ENCODE measurements at places on chromosomes 3 and 15.
A peak's percentile ranks its signal among the peaks of the same experiment; 100 is the strongest.

- no peak for DNase-seq
Observed at GRCh38 chr3:189699885-189700284, 68.7 kb downstream of the TP63 start.

GRCh38 chr3:40923143-40923542, 276.2 kb upstream of the CTNNB1 start:
- DNase-seq: no peak

DNA sequence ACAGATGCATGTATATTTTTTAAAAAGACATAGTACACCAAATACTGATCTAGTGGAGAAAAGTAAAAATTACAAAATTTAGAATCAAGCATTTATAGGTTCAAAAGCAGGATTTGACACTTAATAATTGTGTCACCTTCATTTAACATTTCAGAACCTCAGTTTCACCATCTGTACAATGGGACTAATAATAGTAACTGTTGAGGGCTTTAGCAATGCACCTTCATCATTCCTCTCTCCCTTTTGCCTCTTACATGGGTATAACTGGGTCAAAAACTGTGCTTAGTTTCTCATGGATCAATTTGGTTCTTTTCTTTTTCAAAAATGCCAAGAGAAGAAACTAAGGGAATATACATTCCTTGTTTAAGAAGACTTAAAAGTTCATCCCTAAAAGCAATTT, 5.5 kb upstream of the TMEM212 start:
- no peak for DNase-seq

GRCh38 chr3:46690798-46691197, 2.7 kb downstream of the ALS2CL start:
- DNase-seq: peak; percentile 74

DNA sequence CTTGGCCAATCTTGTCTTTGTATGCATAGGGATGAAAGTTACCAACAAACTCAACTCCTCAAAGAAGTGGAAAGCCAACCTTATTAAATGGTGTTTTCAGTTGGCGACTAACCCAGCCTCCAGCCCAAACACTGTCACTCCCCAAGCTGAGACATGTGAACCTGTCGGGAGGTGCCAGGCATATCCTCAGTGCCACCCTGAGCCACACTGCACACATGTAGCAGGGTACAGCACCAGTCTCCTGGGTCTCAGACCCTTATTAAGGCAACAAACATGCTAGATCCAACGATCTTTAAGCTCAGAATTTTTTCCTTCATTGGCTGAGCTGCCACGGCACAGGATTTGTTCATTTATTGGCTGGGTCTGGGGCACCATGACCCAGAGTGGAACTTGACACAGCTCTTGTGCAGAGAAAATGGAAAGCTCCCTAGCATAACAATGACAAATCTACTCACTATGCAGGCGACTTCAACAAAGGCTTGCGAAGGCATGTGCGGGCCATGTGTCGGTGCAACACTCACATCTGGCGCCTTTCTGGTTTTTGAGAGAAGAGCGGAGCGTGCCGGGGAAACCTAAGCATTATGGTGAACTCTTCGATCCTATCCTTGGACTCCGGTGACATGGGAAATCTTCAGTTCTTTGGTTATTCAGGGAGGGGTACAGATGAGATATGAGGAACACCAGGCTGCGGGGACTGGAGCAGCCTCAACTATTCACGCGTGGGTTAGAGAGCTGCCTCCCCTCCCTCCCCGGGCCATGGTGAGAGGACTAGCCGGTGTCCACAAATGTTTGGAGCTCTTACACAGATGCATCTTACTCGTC, 190.1 kb downstream of the FAM43A start:
- no peak for DNase-seq

- DNase-seq: no peak
Observed at GRCh38 chr3:125072301-125072700, 16.5 kb upstream of the HEG1 start.

DNA sequence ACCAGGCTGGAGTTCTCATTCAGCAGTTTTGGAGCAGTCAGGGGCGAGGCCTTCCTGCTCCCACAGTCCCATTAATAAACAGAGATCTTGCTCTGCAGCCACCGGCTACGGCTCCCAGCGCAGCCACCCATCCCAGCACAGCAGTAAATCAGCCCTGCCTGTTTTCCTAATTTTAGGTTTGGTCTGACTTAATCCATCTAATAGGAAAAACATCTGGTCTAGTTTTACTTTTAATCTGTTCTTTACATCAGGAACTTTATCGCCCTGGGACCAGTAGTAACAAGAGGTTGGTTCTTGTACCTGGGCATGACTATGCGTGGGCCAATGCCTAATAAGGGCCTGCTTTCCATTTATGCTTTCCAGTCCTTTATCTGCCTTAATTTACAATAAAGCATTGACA, 264.0 kb upstream of the DPH6 start:
- DNase-seq: no peak

DNA sequence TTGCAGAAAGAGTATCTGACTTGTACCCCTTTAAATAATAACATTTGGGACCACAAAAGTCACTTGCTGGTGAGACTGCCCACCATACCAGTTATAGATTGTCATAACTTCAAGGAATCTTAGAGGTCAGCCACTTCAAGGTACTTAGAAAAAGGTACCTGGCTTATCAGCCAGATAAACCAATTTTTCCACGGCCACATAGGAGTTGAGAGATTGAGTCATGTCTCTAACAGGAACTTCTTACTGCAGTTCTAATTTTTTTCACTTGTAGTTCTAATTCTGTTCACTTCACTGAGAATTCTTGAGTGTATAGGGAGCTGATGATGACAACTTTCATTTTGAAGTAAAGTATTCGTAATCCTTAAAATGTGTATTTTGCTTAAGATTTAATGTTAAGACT, 317.1 kb upstream of the CBLB start:
- DNase-seq: no peak

- no peak for DNase-seq
Observed at GRCh38 chr15:78061963-78062427, 15.5 kb downstream of the TBC1D2B start.

- DNase-seq: no peak
Observed at GRCh38 chr15:94186770-94187331, 44.5 kb upstream of the MCTP2 start.

DNA sequence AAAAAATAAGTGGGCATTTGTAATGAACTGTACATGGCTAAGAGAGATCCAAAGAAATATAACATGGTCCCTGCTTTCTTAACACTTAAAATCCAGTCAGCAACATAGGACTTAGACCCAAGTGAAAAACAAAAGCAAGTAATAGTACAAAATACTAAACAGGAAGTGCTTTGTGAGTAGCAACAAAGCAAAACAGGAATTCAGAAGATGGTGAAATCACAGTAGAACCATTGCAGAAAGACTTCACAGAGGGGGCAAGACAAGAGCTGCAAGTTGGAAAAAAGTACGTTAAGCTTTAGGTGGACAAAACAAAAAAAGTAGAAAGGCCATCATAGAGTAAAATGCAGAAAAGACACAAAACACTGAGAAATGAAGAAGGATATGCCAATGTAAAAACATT, 116.0 kb downstream of the TBC1D5 start:
- no peak for DNase-seq

- DNase-seq: no peak
Observed at GRCh38 chr3:128337305-128337704, 129.4 kb downstream of the DNAJB8 start.

- DNase-seq: no peak
Observed at GRCh38 chr3:58021962-58022361, 13.7 kb downstream of the FLNB start.

GRCh38 chr3:30551266-30551665, 55.1 kb upstream of the TGFBR2 start:
- DNase-seq: no peak

DNA sequence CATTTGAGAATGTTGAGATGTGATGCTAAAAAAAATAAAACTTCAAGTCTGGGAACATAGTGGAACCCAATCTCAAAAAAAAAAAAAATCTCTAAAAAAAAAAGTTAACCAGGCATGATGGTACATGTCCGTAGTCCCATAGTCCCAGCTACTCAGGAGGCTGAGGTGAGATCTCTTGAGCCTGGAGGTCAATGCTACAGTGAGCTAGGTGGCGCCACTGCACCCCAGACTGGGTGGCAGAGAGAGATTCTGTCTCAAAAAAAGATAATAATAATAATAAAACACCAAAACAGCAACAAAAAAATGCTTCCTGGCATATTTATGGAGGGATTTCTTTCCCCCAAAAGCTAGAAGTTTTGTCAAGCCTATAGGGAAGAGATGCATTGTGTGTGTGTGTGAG, 361.6 kb downstream of the ROBO1 start:
- no peak for DNase-seq

- DNase-seq: no peak
Observed at GRCh38 chr15:29859973-29860715, 37.9 kb upstream of the TJP1 start.

GRCh38 chr15:73573037-73573436, 60.2 kb downstream of the NPTN start:
- no peak for DNase-seq

DNA sequence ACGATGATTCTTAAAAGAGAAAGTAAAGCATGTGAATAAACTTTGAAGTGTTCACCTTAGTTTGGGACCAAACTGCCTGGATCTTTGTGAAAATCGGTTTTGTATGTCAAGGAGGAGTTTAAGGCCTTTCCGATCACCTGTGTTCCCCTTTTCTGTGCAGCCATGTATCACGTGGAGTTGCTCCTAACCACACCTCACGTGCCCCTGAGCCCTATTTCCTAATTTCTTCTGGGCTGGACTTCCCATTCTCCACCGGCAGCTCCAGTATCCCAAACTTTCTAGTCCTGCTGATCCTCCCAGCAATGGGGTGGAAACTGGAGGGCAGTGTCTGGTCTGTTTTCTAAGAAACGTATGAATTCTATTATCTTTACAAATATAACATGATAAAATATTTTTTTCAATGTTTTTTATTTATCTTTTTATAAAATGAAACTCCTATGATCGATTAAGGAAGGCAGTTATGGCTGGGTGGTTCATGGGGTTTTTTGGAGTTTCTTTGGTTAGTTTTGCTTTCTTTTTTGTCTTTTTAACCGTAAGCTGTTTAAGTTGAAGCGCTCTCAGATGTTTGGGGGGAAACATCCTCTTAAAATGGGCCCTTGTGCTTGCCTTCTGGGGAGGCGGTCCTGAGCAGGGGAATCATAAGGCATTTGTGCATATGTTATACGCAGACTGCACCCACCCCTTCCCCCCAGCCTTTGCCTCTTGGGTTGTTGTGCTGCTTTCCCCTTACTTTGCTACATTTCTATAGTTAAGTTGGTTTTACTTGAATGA, 43.6 kb upstream of the WWTR1 start:
- DNase-seq: no peak

GRCh38 chr15:50330921-50331320, 24.1 kb downstream of the GABPB1 start:
- DNase-seq: no peak

- DNase-seq: no peak
Observed at GRCh38 chr3:171028025-171028778, 1.7 kb upstream of the SLC2A2 start.

DNA sequence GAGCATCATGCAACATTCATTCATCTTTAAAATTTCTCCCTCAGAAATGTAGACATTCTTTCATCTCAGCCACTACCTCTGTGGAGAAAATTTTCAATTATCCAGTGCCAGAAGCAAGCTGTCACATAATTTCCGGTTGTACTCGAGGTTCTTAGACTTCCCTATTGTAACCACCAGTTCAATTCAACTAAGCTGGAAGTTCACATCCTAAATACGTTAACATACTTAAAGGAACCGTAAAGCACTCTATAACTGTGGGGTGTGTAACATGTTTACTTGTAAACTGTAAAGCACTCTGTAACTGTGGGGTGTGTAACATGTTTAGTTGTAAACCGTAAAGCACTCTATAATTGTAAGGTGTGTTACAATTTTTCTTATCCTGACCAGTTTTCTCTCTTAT, 150.3 kb downstream of the PLCL2 start:
- DNase-seq: no peak

- peak; percentile 62 for DNase-seq
Observed at GRCh38 chr15:31236184-31237042, 90.2 kb upstream of the KLF13 start.

GRCh38 chr3:27840807-27841594, 118.9 kb upstream of the EOMES start:
- DNase-seq: peak; percentile 21
